Right renal pelvis (tissue), 4 donors: ENCODE measurements at places on chromosomes 1 and 21.

DNA sequence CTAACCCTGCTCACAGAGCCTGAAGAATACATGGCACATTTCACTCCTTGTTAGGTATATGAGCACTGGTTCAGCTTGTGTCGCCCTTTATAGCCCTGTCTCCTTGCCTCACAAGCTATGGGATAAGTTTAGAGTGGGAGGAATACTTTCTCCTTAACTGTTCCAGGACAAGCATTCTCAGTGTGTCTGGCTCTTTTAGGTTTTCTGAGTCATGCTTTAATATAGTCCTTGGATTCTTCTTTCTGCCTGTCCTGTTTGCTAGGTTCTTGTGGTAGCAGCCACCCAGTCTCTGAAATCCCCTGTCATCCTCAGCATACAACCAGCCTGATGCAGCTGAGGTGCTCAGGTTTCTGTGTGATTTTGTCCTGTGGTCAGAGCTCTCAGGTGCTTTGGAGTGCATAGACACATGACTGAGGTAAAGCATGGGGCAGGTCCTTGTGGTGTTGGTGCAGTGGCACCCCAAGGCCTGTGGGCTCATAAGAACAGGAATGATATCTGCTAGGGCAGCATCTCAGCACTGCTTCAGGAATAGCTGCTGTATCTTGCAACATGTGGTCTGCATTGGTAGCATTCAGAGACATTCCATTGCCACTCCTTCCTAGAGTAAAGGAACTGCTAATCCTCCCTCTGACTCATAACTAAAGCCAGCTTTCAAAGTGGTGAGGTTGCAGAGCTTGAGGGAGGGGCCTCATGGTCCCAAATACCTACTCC, 14.2 kb upstream of the CASQ2 start:
- DNase-seq: no peak

DNA sequence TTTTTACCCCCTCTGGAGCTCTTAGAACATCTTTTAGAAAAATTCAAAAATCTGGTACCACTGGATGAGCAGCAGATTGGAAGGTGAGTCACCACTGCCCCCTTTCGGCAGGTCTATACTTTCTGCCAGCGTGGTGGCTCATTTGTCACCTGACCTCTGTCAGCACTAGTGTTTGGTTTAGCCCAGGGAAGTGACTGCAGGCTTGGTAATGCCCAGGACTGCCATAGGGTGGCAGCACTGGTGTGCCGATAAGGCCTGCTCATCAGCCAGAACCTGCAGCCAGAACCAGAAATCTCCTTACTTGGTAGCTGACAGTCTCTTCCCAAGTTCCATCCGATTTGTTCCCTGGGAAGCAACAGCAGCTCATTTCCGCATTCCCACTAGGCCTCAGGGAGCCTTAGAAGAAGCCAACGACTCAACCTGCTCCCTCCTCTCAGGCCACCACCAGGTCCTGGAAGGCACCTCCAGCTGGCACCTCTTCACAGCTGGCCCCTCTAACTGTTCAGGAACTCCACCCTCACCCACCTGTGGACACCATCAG, 6.8 kb downstream of the SMIM12 start:
- DNase-seq: peak; percentile 73

DNA sequence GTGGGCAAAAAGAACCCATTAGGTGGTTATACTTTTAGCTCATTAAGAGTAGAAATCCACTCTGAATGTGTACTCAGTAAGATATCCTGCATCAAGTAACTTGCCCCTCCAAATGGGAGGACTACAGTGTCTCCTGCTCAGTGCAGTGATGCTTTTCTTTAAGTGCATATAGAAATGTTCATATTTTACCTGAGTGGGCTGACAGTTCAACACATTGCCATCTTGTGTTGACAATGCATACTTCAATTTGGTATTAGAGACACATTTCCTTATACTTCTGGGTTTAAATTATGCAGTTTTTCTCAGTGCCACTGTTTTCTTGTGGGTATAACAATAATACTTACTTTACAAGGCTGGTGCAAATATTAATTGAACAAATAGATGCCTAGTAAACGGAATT, 318.6 kb upstream of the TMPRSS15 start:
- DNase-seq: no peak

DNA sequence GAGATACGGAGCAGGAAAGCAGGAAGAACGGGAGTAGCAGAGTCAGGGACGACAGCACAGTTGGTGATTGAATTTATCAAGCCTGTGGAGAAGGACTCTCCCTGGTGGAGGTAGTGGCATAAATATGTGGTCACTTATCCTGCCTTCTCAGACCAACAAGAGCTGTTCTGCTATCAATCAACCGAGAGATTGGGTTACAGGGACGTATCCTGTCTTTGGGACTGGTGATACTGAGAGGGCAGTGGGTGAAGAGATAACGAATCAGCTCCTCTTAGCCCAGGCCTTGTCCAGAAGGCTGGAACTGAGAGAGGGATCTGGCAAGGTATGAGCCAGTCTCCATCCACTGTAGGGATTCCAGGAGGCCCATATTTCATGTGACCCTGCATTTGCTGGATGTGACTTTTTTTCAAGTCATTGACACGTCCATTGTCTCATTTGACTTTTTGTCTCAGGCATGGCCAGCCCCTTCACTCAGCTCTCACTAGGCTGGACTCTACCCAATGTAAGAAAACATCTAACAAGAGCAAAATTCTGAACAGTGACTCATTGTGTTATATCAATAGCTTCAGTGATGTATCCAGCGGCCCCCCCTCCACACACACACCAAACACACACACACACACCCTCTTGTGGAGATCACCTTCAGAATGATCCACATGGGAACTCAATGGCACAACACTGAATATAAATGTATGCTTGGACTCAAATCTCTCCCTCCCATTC, 11.3 kb downstream of the C1orf116 start:
- DNase-seq: no peak

GRCh38 chr1:54230507-54231339, 30.8 kb downstream of the MRPL37 start:
- no peak for DNase-seq

- no peak for DNase-seq
Observed at GRCh38 chr21:34545079-34545884, 33.3 kb upstream of the KCNE1 start.

DNA sequence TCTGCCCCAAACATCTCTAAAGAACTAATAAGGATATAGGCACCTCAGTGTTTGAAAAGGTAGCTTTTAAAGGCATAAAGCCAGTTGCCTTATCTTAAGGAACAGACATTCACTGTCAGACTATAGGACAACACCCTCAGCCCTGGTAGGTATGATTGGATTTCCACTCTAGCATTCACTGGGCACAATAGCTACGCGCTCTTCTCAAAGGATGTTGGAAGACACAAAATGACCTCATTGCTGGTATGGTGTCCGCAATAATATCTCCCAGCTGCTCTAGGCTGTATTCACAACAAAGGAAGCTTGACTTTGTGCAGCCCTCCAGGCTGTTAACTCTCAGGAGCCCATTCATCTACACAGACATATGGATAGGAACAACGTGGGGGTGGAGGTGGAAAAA, 119.4 kb upstream of the CXADR start:
- DNase-seq: no peak

GRCh38 chr1:118977600-118977999, 10.5 kb downstream of the TBX15 start:
- DNase-seq: no peak

- no peak for DNase-seq
Observed at GRCh38 chr1:61741711-61742619, at the start of gene PATJ. TSS of gene PATJ (plus strand) at chr1:61742480. CDS start at chr1:61762893, 20,413 bp downstream.

GRCh38 chr21:39913706-39914305, 46.6 kb downstream of the PCP4 start:
- DNase-seq: no peak

DNA sequence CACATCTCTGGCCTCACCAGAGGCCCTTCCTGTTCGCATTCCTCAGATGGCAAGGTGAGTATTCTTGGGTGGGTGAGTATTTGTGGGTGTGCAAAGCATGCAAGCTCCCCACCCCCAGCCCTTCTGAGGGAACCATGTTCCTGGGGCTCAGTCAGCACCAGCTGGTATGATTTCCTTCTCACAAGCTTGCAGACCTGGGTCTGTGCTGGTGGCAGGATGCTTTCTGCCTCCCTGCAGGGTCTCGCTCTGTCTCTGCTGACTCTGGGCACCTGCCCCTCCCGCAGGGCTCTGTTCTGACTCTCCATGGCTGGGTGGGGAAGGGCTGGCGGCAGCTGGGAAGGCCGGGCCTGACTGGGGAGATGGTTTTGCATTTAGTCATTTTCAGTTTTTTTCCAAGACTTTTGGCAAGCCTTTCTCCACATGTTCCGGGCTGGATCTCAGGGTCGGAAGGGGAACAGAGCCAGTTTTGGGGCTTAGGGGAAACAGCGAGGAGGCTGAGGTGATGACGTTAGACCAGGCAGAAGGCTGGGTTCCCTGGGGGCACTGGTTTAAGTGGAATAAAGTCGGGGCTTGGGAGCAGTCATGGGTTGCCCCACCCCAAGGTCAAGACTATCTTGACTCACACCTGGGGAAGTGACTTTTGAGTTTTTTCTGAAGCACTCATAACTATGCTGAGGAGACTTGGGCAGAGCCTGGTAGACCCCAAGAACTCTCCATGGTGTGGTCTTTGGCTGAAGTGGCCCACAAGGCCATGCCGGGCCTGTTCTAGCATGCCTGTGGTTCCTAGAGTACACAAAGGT, 6.2 kb downstream of the RASSF5 start:
- DNase-seq: no peak

GRCh38 chr1:162276493-162276892, 100.2 kb downstream of the SPATA46 start:
- DNase-seq: no peak

DNA sequence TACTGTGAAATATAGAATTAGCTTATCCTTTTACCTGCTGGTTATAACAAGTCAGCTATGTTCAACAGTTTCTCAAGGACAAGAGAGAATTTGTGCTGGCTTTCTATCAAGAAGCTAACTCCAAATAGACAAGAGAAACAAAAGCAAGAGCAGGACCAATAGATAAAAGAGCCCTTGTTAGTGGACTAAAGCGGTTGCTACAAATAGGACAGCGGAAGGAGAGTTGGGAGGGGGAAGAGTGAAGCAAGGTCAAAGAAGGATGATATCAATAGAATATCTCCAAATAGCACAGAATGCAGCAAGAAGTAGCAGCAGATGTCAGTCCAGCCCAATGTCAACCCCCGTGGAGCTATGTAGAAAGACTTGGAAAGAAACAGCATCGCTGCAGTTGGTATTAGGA, 53.0 kb upstream of the AKT3 start:
- no peak for DNase-seq

DNA sequence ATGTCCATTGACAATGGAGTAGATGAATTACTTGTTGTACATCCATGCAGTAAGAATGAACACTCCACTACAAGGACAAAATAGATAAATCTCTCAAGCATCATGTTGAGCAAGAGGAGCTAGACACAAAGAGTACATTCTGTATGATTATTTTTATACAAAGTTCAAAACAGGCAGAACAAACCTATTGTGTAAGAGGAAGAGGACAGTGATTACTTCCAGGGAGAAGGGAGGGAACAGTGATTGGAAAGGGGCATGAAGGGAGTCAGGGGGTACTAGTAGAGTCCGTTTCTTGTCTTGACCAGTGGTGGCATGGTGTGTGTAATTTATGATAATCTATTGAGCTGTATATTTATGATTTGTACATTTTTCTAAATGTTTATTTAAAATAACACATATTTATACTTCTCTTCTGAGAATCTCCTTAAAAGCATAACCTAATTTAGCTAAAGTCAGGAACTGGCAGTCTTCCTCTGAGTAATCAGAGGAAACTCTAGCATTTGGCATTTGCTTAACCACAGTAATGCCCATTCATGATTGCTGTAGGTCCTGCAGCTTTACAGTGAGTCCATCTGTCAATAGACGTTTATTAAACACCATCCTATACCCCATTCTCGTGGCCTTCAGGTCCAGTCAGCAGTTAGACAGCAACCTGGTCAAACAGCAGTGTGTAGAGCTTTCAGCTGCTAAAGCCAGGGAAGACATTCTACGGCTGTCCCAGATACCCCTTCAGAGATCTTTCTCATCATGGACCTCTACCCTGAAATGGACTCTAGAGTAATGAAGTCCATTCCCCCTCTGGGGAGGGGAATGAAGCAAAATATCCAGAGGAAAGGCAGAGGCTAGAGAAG, 114.1 kb upstream of the GALNT2 start:
- DNase-seq: no peak

DNA sequence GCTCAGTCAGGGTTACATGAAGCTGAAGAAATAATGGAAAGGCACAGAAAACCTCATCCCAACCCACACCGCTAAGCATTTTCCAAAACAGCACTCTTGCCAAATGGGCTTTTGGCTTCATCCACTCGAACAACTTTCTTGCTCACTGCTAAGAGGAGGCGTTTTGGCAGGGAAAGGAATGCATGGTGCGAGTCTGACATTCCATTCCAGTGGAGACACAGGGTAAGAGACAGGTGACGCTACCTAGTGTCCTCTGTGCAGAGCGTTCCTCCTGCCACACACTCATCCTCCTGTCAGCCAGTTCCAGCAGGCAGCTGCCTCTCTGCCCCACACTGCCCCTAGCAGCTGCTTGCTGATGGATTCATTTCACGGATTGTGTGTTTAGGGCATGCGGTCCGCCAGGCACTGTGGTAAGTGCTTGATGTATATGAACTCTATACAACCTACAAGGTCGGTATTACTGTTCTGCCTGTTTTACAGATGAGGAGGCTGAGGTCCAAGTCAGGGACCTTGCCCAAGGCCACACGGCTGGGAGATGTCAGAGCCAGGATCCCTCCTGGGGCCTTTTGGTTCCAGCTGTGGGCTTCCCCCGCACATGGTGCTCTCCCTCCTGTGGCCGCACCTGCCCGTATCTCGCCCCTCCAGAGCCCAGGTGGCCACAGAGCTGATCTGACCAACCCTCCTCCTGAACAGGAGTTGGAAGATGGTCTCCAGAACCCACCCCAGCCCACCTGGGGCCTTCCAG, 25.7 kb upstream of the BACE2 start:
- DNase-seq: no peak

GRCh38 chr1:173861731-173862145, 6.1 kb downstream of the GAS5 start:
- DNase-seq: no peak

DNA sequence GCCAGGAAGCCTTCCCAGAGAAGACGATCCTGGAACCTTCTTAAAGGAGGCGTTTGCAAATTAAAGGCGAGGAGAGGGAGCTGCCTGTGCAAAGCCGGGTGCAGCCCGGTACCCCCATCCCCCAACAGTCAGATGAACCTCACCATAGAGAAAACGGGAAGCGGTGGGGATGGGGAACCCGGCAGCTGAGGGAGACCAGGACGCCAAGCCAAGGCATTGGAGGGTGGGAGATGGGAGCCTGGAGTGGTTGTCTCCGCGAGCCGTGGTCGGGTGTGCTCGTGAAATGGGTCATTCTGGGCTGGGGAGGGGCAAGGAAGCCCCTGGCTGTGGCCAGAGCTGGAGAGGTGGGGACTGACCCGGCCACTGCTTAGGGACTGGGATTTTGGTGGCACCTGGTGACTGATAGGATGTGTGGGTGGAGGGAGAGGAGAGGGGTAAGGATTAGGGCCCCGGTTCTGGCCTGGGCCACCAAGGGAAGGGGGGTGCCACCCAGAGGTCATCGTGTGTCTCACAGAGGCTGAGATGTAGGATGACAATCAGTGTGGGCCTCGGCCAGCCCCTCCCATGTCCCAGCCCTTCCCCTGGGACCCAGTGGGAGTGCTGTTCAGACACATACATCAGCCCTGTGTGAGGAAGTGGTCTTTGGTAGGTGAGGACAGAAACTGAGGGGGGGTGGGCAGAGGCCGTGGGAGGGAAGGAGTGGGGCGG, 676 bp upstream of the PADI2 start:
- no peak for DNase-seq

GRCh38 chr1:181112071-181112929, 23.8 kb downstream of the IER5 start:
- DNase-seq: no peak

GRCh38 chr1:102919659-102920058, 188.7 kb downstream of the COL11A1 start:
- DNase-seq: no peak
